Smooth muscle cell of the umbilical artery (primary cell): ENCODE measurements at places on chromosomes 3 and 15. TPM values are rescaled to one million over a fixed set of nuclear protein-coding genes. Genes with fewer than 3 reads are reported as not detected.

The ADCY5 gene
- 1.3 and 2.1 TPM in 2 replicates for total RNA-seq

The ZBED2 gene
- not detected in 2 replicates for total RNA-seq

The GOLGA6D gene
- total RNA-seq = 0.05 TPM in 1 of 2 replicates, not detected in the other

The THRB gene
- total RNA-seq = not detected in 2 replicates

The SENP5 gene
- total RNA-seq = 62.1 and 62.7 TPM in 2 replicates

The CAMKV gene
- not detected in 2 replicates for total RNA-seq

The ITIH1 gene
- not detected in 2 replicates for total RNA-seq

The RTP3 gene
- total RNA-seq = not detected in 2 replicates

The HRH1 gene
- 17.5 and 28.3 TPM in 2 replicates for total RNA-seq

The ZNF80 gene
- not detected in 2 replicates for total RNA-seq

The WDR93 gene
- under 0.01 TPM in 1 of 2 replicates, not detected in the other for total RNA-seq

The FMN1 gene
- under 0.01 and 0.88 TPM in 2 replicates for total RNA-seq

The IL17RB gene
- not detected in 2 replicates for total RNA-seq

The RGMA gene
- 0.32 TPM in 1 of 2 replicates, not detected in the other for total RNA-seq

The EFCC1 gene
- total RNA-seq = not detected in 2 replicates

The NPAP1 gene
- total RNA-seq = not detected in 2 replicates

The SLC12A8 gene
- total RNA-seq = 33.5 and 226 TPM in 2 replicates

The USP8 gene
- total RNA-seq = 57.0 and 63.2 TPM in 2 replicates

The SMCO1 gene
- total RNA-seq = not detected in 2 replicates

The ERC2 gene
- total RNA-seq = under 0.01 and 0.42 TPM in 2 replicates

The SNTN gene
- total RNA-seq = not detected in 2 replicates

The TNFSF10 gene
- total RNA-seq = 1.2 TPM in 1 of 2 replicates, not detected in the other

The LRRC31 gene
- not detected in 2 replicates for total RNA-seq

The MED12L gene
- 0.42 and 0.89 TPM in 2 replicates for total RNA-seq

The ITIH4 gene
- 1.2 and 1.3 TPM in 2 replicates for total RNA-seq

The TRIM42 gene
- total RNA-seq = not detected in 2 replicates

The OCA2 gene
- not detected in 2 replicates for total RNA-seq

The MUC4 gene
- not detected in 2 replicates for total RNA-seq

The EPHB3 gene
- 1.7 and 3.9 TPM in 2 replicates for total RNA-seq

The ADIPOQ gene
- total RNA-seq = not detected in 2 replicates

The CLCN2 gene
- total RNA-seq = 2.4 and 2.8 TPM in 2 replicates

The IQCF6 gene
- not detected in 2 replicates for total RNA-seq

The CCK gene
- 0.55 TPM in 1 of 2 replicates, not detected in the other for total RNA-seq

The P2RY13 gene
- not detected in 2 replicates for total RNA-seq

The PIERCE2 gene
- total RNA-seq = 0.89 and 1.1 TPM in 2 replicates

The TRIM59 gene
- 7.7 and 20.2 TPM in 2 replicates for total RNA-seq

The GPR87 gene
- total RNA-seq = 0.09 TPM in 1 of 2 replicates, not detected in the other

The HESX1 gene
- 0.46 TPM in 1 of 2 replicates, not detected in the other for total RNA-seq

The SAMD7 gene
- not detected in 2 replicates for total RNA-seq

The IQCH gene
- 4.2 and 4.7 TPM in 2 replicates for total RNA-seq

The TMEM45A gene
- 53.7 and 107 TPM in 2 replicates for total RNA-seq

The SEMA3G gene
- total RNA-seq = 0.09 TPM in 1 of 2 replicates, not detected in the other

The VPS39 gene
- total RNA-seq = 56.7 and 63.8 TPM in 2 replicates
